ENCODE measurements at places on chromosomes 3 and 15. TPM values are rescaled to one million over a fixed set of nuclear protein-coding genes. Genes with fewer than 3 reads are reported as not detected.

Gene LARP6
- 50.6 TPM for total RNA-seq

Gene SOX14
- not detected for total RNA-seq

Gene SLC15A2
- total RNA-seq = 0.49 TPM

GRCh38 chr3:51966922-51967383, 301 bp downstream of the PCBP4 start:
- no peak for DNase-seq
- H3K36me3 ChIP-seq = no peaks in the 10 kb centered on the region
- H3K4me1 ChIP-seq = peaks cover 33% of the 10 kb centered on the region
- no peaks in the 10 kb centered on the region for H3K27me3 ChIP-seq

GRCh38 chr3:169362868-169363267, 300.6 kb downstream of the MECOM start:
- H3K4me3 ChIP-seq = no peak overlapping the region
- no peaks in the 10 kb centered on the region for H3K36me3 ChIP-seq
- no peak overlapping the region for H3K27ac ChIP-seq

- no peak for DNase-seq
- H3K4me3 ChIP-seq = no peak overlapping the region
- no peak overlapping the region for H3K27ac ChIP-seq
- no peaks in the 10 kb centered on the region for H3K27me3 ChIP-seq
Observed at GRCh38 chr3:113174801-113175485, 36.4 kb upstream of the BOC start.

- no peaks in the 10 kb centered on the region for H3K27me3 ChIP-seq
- no peak overlapping the region for H3K4me3 ChIP-seq
- DNase-seq = no peak
- peaks cover 22% of the 10 kb centered on the region for H3K4me1 ChIP-seq
- H3K36me3 ChIP-seq = no peaks in the 10 kb centered on the region
- H3K27ac ChIP-seq = no peak overlapping the region
Observed at GRCh38 chr15:62449638-62450037, 284.6 kb upstream of the C2CD4B start.

GRCh38 chr3:197446700-197447056, 109.1 kb downstream of the BDH1 start:
- no peaks in the 10 kb centered on the region for H3K36me3 ChIP-seq
- no peak overlapping the region for H3K27ac ChIP-seq
- no peaks in the 10 kb centered on the region for H3K4me1 ChIP-seq
- DNase-seq = no peak
- H3K27me3 ChIP-seq = no peaks in the 10 kb centered on the region
- H3K4me3 ChIP-seq = no peak overlapping the region

DNA sequence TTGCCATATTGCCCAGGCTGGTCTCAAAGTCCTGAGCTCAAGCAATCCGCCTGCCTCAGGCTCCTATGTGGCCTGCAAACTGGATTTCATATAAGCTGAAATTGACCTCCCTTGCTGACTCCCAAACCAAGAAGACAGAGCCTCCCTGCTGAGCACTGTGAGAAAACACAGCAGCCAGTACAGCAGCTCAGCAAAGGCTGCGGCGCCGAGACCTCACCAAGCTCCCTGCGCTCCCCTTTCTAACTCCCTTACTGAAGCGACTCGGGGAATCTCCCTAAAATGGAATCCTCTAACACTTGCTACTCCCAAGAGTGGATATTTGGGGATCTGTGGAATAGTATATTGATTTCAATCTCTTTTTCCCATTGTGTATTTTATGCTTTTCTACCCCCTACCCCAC, 34.6 kb downstream of the MUC20 start:
- no peaks in the 10 kb centered on the region for H3K4me1 ChIP-seq
- DNase-seq = no peak
- H3K27me3 ChIP-seq = no peaks in the 10 kb centered on the region
- no peaks in the 10 kb centered on the region for H3K36me3 ChIP-seq

- peaks cover 35% of the 10 kb centered on the region for H3K4me1 ChIP-seq
- no peaks in the 10 kb centered on the region for H3K27me3 ChIP-seq
- H3K4me3 ChIP-seq = peak overlapping the region; percentile 39
- DNase-seq = no peak
- no peaks in the 10 kb centered on the region for H3K36me3 ChIP-seq
Observed at GRCh38 chr3:184604039-184604601, 42.5 kb downstream of the EPHB3 start.

Data from vagina (tissue), 2 donors.